ENCODE measurements at places on chromosomes 6 and 20.

GRCh38 chr20:24704899-24705298 lies 235.5 kb downstream of the SYNDIG1 start:
- DNase-seq: no peak

GRCh38 chr6:125797886-125798444 lies 7.2 kb downstream of the NCOA7 start:
- no peak for DNase-seq

DNA sequence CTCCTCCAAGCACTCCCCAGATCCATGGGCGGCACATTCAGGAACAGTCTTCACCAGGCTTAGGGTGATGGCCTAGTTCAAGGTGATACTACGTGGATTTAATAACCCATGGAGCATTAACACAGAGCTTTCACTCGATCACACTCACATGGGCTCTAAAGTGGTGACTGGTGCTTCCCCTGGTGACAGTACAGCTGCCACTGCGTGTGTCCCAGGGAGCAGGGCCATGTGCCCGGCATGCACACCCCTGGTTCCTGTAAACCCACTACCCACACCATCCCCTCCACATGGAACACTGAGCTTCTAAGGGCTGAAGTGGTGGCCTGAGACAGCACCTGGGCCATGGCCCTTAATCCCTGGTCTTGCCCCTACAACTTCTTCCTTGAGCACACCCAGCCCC lies 27.8 kb upstream of the APMAP start:
- DNase-seq: no peak

GRCh38 chr20:23644164-23644563 lies 6.4 kb upstream of the CST3 start:
- no peak for DNase-seq

GRCh38 chr6:8941577-8941976 lies 506.2 kb upstream of the SLC35B3 start:
- DNase-seq: no peak

DNA sequence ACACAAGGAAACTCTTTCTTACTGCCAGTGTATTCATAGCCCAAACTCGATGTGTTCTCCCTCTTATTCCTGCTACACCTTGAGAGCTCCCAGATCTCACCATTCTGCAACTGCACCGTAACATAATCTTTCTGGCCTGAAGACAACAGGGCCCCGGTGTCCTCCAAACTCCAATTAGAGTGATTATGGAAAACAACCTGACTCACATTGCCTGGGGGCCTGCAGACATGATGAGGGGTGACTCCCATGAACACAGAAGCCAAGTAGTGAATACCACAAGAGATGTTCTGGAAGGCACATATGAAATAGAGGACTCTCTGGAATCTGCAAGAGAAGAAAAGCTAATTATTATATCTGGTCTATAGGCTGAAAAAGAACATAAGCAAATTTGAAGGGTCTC lies 19.7 kb downstream of the SLC22A16 start:
- no peak for DNase-seq

GRCh38 chr20:1491281-1491840 lies at the start of gene SIRPB2:
Gene SIRPB2, minus strand, starts transcription at chr20:1491420. Its CDS starts 61 bp downstream, at chr20:1491359.
- DNase-seq: no peak

DNA sequence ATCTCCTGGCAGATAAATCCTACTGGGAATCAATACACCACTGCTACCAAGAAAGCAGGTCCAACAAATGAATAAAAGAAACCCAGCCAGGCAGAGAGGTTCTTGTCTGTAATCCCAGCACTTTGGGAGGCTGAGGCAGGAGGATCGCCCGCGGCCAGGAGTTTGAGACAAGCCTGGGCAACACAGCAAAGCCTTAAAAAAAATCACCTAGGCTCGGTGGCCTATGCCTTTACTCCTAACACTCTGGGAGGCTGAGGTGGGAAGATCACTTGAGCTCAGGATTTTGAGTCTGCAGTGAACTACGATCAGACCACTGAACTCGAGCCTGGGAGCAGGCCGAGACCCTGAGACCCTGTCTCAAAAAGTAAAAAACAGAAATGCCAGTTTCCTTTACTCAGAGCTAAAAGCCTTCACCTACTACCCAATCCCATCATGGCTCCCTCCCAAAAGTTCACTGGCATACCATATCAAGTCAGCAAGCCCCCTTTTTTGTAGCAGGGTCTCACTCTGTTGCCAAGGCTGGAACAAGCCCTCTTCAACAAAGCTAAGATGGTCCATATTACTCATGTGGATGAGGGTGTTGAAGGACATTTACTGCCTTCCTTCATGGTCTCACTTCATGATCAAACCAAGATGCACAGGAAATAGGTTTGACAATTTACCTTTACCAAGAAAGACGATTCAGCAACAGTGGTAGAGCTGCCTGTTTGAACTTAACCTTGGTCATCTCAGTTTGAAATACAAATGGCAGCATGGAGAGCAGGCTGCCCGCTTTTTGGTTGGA lies 5.3 kb downstream of the SNX5 start:
- DNase-seq: no peak

GRCh38 chr6:170188571-170189001 lies 102.3 kb downstream of the DLL1 start:
- DNase-seq: no peak

DNA sequence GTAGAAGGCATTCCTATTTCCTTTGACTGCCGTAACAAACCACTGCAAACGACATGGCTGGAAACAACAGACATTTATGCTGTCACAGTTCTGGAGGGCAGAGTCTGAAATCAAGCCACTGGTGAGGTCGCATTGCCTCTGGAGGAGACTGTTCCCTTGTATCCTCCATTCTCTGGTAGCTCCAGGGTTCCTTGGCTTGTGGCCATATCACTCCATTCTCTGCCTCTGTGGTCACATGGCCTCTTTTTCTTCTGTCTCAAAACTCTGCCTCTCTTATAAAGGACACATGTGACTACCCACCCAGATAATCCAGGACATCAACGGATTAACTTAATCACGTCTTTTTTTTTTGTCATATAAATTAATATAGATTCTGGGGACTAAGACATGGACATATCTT lies 84.4 kb downstream of the LYRM2 start:
- DNase-seq: no peak

- no peak for DNase-seq
These were observed 174.3 kb upstream of the TNFAIP3 start for GRCh38 chr6:137692806-137693205.

GRCh38 chr6:100309174-100309573 lies 155.5 kb downstream of the SIM1 start:
- no peak for DNase-seq

DNA sequence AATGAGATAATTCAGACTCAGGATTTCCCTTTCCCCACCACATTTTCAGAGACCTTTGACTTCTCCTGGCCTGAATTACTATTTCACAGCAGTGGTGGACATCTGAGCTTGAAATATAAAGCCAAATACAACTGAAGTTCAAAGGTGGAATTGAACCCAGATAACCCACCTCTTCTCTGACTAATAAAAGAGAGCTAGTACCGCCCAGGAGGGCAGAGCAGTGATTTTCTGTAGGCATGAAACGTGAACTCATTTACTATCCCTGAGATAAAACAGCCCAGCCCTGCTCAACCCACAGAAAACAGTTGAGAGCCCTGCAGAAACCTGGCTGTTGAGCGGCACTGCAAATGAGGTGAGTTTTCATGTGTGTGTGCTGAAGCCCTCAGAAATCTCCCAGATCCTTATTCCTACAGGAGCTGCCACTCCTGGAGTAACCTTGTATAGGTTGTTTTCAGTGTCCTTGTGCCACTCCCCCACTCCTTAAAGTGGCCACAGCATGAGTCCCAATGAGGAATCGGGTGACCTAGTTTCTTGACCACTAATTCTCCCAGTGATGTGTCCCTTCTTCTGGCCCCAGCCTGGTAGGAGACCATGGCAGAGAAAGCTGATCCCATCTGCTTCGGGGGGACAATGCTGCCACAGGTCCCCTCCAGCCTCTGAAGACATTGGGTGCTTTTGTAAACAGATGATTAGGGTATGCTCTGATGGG lies 99.2 kb downstream of the NOL4L start:
- no peak for DNase-seq

DNA sequence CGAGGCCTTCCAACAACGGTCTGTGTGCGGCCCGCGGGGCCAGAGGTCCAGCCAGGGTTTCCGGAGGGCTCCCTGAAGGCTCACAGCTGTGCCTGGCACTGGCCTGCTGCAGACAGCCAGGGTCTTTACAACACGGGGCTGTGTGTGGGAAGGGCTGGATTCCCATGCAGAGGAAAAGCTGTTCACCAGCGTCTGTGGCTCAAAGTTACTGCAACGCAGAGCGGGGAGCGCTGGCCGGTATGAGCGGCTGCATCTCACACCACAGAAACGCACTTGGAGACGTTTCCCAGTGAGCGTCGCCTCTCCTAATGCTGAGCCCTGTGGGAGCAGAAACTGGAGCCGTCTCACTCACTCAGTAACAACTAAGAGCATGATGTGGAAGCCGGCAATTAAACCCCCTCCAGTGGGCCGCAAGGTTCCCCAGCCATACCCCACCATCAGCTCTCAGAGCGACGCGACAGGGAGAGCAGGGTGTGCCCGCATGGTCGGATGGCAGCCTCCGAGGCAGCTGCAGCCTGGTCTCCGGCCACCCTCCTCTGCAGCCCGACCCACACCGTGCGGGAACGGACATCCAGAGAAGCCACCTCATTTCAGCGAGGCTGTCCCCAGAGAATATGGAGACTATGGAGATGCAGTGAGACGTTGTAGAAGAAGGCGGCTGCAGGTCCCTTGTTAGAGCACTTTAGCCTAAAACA lies 42.6 kb downstream of the DLL1 start:
- DNase-seq: no peak

DNA sequence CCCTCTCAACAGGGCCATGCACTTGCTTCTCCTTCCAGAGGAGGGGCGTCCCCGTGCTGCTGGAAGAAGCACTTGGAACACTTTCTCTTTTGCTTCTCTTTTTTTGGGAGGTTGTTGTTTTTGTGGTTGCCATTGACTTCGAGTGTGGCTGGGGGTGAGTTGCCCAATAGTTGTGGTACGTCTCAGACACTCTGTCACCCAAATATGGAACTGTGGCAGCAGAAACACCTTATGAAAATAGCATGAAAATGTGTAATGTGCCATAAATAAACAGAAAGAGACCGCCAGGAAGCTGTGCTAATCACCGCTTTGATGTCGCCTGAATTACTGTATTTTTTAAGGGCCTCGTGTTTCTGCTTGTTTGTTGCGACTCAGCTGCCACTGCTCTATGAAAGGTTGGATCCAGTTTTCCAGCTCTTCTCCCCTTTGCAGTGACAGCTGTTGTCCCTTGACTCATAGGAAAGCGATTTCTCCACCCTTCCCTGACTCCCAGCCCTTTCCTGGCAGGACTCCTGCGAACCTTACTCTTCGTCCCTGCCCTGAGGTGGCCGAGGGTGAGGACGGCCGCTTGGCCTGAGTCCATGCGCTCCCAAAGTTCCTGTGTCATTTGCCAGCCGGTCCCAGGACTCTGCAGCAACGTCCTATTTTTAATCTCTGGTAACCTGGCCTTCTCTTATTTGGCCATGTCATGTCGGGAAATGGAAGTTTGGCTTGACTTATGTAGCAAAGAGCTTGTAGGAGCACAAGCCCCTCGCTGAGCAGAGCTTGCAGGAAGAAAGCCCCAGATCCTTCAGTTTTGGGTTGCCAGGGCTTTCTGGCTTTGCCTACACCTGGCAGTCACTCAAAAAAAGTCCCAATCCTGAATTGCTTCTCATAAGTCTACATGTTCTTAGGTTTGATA lies 694.6 kb downstream of the QKI start:
- no peak for DNase-seq

GRCh38 chr20:43988867-43989266 lies 74.2 kb downstream of the TOX2 start:
- DNase-seq: no peak

DNA sequence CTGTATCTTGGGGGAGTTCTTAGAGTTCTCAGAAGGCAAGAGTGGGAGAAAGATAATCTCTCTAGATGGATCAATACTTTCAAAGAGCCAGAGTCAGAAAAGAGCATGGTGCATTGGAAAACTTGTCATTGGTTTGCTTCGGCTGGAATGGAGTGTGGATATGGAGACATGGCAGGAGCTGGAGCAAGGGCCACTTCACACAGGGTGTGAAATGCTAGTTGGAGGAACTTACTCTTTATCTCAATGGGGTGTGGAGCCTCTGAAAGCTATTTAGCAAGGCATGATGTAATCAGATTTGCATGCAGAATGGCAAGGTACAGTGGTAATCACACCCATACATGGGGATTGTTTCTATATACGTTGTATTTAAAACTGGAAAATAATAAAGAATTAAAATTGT lies 31.5 kb upstream of the PAQR8 start:
- no peak for DNase-seq

- DNase-seq: no peak
These were observed 91.9 kb upstream of the TMEM30A start for GRCh38 chr6:75376347-75377024.
